Amniotic stem cell (primary cell): ENCODE measurements at places on chromosomes 4 and X.

DNA sequence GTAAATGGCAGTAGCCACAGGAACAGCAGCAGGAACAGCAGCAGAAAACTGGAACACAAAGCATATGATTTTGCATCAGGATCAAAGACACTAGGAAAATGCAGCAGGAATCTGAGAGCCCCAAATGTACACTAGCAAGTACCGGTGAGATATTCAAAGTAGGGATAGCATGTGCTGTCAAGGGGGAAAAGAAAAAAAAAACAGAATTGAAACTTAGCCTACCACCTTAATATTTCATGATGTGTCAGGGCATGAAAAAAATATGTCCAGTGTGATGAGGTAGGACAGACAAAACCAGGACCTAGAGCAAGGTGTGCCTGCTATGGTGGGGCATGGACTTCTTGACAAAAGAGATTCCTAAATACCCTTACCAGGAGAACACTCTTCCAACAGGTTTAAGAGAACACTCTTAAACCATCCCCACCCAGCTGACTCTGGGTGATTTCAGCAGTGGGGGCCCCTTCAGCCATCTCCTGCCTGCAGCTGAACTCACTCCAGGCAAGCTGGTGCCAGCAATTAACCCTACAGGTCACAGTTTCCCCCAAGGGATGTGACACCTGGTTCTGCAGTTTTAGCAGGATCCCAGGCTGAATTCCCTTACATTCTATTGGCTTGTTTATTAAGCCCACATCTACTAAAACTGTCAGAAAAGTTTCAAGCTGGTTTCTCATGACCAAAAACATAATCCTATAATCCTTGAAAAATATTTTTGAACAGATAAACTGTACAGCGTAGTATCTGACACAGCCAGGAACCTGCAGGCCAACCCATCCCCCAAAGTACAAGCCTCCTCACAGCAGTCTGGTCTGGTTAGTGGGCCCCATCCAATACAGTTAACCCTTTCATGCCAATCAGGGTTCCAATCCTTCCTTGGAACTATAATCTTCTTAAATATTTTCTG, 62.9 kb upstream of the FMR1 start:
- no peak for DNase-seq

DNA sequence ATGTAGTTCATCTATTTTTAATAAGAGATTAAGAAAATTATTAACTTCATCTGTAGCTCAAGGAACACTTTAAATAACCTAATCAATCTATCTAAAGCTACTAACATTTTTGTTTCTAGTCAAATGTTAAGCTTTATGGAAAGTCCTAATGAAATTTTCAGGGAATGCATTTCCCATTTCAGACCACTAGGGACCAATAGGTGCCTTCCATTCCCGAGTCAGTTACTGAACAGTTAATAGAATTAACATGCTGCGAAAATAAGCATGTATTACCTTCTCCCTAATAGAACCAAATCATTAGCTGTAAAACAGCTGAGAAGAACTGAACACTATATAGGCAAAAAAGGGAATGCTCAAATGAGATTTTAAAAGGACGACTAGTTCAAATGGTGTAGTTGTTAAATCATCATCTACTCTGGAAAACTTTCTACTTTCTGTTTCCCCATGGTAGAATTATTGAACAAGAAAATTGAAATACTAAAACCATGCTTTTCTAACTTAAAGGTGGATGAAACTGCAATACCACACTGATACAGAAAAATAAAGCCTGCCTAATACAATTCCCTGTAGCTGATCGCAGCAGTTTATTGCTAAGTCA, 22.5 kb downstream of the STX18 start:
- no peak for DNase-seq

DNA sequence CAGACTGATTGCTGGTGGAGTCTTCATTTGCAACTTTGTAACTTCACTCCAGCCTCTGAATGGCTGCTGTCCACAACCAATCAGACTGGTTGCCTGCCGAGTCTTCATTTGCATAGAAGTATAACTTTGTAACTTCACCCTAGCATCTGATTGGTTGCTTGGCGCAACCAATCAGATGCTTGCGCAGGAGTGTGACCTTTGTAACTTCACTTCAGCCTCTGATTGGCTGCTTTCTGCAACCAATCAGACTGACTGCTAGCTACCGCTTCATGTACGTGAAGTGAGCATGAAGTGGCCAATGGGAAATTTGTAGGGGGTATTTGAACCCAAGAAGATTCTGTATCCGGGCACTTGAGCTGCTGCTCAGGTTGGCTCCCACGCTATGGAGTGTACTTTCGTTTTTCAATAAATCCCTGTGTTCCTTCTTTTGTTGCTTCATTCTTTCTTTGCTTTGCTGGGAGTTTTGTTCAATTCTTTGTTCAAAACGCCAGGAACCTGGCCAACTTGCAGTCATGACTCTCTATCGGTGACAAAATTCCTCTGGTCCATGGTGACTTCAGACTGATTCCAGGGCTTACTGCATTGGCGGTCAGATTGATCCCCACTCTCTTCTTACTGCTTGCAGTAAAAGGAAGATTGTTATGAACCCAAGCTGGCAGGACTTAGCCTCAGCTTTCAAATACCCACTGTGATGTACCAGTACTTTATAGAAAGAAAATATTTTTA, 46.4 kb upstream of the FGG start:
- DNase-seq, result no peak

- no peak for DNase-seq
Measured at GRCh38 chr4:70531981-70532380, 13.6 kb downstream of the AMTN start.
